ENCODE measurements at places on chromosomes 3 and 15.

- DNase-seq: no peak
Measured at GRCh38 chr3:63739474-63739873, 79.6 kb upstream of the C3orf49 start.

DNA sequence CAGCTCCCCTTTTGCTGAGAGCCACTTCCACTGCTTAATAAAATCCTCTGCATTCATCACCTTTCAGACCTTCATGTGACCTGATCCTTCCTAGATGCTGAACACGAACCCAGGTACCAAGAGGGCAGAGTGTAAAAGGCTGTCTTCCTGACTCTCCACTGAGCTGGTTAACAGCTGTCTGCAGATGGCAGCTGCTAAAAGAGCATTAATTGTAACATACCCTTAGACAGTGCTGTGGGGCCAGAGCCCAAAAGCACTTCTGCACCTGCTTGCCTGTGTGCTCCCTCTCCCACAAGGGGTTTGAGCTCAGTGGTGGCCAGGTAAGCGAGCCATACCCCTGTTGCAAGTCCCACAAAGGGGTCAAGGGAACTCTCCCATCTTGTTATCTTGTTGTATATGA, 187.3 kb downstream of the UBE2E2 start:
- DNase-seq: no peak

DNA sequence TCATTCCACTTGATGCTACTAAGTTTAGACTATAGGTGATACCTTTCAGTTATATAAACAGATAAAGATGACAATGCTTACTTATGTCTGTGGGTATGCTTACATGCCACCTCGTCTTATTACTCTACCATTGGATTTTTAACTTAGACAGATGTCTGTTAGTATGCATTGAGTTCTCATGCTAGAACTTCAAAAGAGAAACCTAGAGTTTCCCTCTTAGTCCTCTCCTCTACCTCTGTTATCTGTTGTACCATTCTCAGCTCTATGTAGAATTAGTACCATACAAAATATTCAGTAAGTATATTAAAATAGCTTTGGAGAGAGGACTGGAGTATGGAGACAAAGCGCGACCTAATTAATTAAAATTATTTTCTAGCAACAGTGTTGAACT, 111.3 kb downstream of the BBX start:
- no peak for DNase-seq

DNA sequence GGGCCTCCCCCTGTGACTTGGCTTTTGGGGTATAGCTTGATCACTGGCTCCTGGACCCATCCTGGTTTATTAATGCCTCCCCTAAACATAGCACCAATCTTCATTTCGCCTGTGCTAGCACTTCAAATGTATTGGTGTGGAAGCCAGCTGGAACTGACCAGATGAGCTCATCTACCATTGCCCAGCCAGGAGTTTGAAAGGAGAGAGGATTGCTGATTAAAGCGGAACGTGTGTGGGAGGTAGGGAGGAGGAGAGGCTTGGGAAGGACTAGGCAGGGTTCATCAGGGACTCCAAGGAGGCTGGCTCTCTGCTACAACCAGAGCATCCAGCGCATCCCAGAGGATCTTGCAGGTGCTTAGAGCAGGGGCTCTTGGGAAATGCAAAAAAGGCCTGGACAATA, 34.4 kb upstream of the TLE3 start:
- DNase-seq: no peak

- no peak for DNase-seq
Measured at GRCh38 chr3:119649761-119650160, 10.6 kb downstream of the POPDC2 start.

DNA sequence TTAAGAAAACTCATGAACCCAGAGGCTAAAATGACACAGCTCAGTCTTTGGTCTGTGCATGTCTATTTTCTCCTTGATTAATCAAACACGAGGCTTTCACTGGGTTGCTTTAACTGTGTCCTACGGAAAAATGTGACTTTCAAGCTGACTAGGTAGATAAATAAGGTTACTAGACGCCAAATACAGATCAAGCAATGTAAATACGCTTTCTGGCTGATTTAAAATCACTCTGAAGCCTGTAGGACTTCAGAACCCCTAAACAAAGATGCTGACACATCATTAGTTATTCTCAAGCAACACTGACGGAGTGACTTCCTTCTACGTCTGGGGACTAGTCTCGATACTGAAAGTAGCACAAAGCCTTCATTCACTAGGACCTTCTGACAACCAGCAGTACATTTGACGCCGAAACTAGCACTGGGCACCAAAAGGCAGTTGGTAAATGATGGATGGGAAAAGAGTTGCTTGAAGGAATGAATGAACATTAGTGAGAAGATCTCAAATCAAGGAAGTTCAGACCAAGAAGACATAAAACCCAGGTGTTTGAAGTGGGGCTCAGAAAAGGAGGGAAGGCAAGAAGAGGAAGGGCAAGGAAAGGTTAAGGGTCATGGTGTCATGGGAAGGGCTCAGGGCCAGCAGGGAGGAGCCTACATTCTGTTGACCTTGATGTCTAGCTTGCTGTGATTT, 67.1 kb upstream of the CDV3 start:
- no peak for DNase-seq

DNA sequence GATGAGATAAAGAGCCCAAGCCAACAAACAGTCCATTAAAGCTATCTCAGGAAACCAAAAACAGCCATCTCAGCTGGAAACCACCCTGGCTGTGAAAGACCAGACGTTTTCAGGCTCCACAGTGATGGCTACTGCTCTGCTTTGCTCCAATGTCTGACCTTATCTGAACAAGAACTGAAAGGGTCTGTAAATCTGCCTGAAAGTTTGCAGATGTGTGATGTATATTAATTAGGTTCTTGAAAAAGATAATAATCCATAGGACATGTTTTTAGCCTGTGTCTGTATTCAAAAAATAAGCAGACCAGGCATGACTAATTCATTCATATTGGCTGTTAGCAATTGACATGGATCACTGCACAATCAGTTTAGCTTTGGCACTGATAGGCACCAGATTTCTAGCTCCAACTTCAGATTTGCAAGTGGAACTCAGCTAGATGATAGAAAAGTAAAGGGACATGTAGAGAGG, 611.4 kb upstream of the NAALADL2 start:
- DNase-seq: no peak

DNA sequence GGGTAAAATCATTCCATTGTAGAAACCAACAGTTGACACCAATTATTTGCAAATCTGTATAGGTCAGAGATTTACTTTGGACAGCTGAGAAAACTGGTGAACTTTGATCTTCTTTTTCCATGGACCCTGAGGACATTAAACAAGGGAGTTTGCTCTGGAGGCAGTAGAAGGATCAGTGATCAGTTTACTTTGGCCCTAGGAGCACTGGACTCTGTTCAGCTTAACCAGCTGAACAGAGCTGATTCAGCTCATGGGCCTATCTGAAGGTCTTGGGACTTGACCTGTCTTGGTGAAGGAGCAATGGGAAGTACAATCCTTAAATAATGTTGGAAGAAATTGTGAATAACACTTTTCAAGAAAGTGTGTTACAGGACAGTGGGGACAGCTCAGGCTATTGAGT, 15.2 kb upstream of the TF start:
- DNase-seq: no peak

- no peak for DNase-seq
Measured at GRCh38 chr3:35137612-35138011, 501.7 kb upstream of the ARPP21 start.

- DNase-seq: no peak
Measured at GRCh38 chr15:65249641-65250040, 37.0 kb downstream of the PARP16 start.

GRCh38 chr3:30984855-30985749, 90.6 kb upstream of the GADL1 start:
- DNase-seq: peak; percentile 4

DNA sequence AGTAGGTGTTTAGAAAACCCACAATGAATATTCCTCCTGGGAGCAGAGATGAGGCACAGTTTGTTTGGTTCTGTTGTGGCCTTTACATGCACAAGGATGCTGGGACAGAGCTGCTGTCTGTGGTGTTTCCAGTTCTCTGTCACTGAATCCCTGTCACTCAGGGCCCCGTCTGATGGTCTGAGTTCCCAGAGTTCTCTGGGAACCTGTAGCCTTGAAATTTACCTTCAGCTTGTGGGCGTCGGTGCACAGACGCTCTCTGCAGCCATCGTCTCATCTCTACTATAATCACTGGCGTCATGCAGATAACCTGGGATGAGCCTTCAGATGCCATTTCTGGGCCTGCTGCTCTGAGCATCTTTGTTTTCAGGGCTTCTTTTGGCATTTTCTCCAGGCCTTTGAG, 81.9 kb downstream of the LRRK1 start:
- no peak for DNase-seq

DNA sequence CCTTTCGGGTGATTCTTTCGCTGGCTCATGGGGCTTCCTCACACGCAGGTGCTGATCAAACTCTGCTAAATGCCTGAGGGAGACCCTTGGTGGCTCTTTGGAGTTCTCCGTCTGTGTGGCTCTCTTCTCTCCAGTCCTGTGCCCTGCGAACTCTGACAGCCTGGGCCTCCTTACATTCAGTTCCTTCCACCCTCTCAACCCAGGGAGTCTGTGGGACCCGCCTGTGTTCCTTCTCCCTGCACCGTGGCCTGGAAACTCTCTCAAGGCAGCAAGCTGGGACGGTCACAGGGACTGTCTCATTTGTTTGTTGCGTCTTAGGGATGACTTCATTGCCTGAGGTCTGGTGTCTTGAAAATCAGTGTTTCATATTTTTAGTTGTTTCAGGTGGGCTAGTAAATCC, 37.0 kb upstream of the CORO2B start:
- DNase-seq: no peak

- DNase-seq: no peak
Measured at GRCh38 chr15:81161160-81161673, 27.1 kb downstream of the CFAP161 start.

DNA sequence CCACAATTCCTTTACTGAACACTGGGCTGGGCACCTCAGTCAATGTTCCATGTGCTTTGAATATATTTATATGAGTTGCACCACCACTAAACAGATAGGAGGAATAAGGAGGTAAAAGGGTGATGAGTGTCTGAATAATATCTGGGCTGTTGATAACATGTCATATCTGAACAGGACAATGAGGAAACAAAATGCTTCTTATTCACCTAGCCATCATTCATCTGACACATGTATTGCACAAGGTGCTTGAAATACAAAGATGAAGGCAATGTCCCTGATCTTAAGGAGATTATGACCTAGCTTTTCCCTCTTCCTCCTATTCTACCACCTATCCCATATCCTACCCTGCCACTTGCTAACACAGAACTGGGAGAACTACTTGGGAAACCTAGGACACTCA, 8.0 kb upstream of the CERS3 start:
- no peak for DNase-seq

- no peak for DNase-seq
Measured at GRCh38 chr15:42090781-42091180, 3.6 kb downstream of the PLA2G4D start.

DNA sequence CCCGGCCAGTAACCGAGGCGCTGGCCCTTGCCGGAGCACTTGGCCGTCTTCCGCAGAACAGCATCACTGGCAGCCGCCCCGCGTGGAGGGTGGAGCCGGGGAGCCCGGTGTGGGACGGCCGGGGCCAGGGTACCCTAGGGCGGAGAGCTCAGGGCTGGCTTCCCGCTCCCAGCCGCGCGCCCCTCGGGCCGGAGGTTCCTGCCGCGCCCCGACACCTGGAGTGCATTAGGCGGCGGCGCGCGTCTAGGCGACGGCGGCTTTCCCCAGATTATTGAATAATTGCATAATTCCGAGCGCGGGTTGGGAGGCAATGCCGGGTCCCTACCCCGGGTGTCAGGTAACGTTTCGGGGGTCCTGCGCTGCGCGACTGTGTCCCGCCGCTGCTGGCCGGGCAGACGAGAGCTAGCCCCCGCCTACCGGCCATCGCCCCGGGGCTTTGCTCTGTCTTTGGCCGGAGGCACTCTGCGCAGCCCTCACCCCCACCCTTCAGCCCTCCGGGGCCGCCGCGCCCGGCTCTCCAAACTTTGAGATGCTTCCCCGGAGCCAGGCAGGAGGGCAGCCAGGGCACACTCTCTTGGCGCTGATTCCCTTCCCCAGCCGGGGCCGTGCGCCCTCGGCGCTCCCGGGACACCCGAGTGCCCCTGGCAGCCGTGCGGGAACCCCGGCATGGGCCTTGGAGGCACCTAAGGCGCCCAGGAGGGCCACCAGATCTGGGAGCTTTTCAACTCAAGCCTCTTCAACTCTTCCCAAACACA, 749 bp downstream of the ITGA11 start:
- no peak for DNase-seq

DNA sequence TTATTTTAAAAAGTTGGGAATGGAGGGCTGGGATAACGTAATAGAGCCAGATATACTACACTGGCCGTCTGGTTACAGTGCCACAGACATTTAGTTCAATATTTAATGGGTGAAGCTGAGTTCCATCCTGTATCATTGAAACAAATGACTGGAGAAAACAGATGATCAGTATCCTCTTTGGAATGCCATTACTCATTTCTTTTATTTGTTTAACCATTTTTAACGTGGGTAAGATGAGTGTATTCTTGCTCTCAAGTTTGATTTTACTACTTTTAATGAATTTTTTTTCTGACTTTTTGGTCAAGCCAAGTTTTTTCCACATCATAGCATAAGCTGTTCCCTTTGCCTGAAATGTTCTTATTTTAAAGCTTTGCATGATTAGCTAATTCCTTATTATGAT, 53.9 kb upstream of the GRM7 start:
- DNase-seq: no peak

GRCh38 chr3:3260870-3261269, 81.4 kb upstream of the CRBN start:
- DNase-seq: no peak

DNA sequence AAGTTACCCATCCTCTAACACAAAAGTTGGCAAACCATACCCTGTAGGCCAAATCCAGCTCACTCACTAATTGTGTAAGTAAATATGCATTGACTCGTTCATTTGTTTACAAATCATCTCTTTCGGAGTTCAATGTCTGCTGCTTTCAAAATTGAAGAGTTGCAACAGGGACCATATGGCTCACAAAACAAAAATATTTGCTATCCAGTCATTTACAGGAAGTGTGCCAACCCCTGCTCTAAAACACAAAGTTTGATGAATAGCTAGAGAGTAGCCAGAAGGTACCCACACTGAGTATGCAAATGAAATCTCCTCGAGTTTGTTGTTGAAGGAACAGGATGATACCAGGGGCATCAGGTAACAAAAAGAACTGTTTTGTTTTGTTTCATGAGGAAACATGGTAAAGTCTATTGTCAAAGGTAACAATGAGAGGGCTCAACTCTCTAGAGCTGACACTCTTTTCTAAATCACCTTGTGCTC, 236.2 kb upstream of the THBS1 start:
- no peak for DNase-seq

DNA sequence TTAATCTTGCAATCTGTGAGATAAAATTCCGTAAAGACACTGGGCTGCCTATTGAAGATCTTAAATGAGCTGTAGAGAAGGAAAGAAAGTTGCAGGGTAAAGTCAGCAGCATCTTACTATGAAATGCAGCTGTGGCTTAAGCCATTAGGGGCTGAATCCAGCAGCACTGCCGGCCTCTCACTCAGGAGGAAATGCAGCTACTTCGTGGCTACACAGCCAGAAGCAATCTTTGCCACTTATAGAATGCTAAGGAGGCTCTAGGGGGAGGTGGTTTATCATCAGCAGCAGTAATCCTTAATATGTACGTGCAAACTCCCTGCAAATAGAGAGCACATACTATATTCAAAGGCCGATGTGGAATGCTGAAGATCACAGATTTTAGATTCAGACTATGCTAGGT, 19.1 kb upstream of the MCTP2 start:
- DNase-seq: no peak

Measured in A549 (cell line).